ENCODE measurements at places on chromosomes 6 and 20.

DNA sequence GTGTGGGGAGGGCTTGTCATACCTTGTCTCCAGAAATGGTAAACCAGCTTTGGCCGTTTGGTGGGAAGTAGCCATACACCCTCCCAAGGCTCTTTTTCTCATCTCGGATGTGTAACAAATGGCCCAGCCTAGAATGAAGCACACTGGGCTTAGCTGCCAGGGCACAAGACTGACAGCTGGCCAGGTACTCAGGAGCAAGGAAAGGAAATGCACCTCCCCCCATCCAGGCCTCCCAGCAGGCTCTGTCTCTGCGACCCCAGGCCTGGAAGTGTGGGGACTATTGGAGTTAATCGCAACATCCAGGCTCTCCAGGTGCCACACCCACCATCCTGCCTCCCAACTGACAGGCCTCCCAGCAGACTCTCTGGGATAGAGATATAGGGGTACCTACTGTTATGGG, 43.0 kb downstream of the MRS2 start:
- DNase-seq, result no peak

DNA sequence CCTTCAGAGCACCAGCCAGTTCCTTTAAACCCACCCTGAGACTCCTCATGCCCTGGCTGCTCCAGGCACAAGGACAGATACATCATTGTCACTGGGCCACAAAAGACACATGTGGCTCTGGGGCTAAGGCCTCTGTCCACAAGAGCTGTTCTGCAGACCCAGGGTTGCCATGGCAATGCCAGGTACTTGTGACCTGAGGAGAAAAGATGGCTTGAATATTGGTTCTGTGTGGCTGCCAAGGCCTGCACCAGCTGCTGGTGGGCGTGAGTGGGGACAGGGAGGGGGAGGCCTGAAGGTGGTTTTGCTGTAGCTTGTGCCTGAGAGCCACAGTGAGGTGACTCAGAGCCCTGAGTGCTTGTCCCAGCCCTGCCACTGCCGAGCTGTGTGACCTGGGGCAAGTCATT, 31.8 kb downstream of the SAYSD1 start:
- DNase-seq, result no peak

DNA sequence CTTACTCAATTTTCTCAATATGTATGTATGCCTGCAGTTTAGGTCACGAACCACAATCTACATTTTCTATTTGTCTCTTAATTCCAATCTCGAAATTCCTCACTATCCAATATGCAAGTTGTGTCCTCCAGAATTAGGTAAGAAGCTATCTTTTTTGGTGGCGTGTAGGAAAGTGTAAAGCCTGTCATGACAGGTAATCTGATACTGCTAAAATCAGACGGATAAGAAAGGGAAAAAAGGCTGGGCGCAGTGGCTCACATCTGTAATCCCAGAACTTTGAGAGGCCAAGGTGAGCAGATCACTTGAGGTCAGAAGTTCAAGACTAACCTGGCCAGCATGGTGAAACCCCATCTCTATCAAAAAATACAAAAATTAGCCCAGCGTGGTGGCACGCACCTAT, 185.3 kb downstream of the IBTK start:
- no peak for DNase-seq

DNA sequence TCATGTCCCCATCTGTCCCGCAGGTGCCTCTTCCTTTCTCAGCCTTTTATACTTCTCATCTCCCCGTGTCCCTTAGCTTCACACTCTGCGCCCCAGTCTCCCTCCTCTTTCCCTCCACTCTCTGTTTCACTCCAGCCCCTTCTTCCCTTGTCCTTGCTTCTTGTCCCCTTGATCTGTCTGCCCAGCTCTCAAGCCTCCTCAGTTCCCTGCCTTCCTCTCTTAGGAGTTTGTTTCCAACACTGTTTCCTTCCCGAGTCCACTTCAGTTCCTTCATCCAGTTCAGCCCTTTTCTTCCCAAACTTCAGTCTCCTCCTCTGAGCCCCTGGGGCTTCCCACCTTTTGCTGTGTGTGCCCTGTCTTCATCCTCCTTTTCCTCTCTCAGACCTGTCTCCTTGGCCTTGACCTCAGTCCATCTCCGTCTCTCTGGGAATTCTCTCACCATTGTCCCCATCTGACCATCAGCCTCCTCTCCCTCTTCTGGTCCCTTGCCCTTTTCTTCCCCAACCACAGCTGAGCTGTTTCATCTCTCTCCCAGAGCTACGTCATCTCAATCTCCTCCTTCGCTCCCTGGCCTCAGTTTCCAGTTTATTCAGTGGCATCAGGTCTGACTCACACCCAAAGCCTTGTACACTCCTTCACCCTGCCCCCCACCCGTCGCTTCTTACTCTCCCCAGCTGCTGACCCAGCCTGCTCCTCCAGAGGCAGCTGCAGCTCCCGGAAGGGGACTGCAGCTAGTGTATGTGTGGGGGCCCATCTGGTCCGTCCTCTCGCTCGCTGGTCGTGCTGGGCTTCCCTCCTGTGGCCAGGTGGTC, 2.7 kb upstream of the DDR1 start:
- DNase-seq, result no peak

DNA sequence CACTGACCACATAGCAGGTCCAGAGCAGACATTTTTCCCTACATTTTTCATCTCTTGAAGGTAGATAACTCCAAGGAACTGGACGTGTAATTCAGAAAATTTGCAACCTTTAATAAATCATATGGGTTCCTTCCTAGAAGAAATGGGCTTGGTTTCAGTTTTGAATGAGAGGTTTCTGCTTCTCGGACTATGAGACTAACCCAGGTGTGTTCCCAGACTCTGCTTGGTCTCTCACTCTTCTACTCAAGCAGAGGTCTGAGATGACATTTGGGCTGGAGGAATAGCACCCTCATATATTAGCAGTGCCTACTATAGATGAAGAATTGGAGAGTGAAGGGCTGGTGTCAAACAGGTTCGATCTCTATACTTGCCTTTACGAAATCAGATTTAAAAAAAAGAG, 231.2 kb downstream of the DOK5 start:
- no peak for DNase-seq

- DNase-seq, result no peak
These were observed 62.0 kb downstream of the GFOD1 start for GRCh38 chr6:13425270-13425873.

- DNase-seq, result no peak
These were observed 285.6 kb downstream of the ZNF217 start for GRCh38 chr20:53307964-53308597.

GRCh38 chr6:128139519-128139918, 238.7 kb upstream of the THEMIS start:
- DNase-seq, result no peak

DNA sequence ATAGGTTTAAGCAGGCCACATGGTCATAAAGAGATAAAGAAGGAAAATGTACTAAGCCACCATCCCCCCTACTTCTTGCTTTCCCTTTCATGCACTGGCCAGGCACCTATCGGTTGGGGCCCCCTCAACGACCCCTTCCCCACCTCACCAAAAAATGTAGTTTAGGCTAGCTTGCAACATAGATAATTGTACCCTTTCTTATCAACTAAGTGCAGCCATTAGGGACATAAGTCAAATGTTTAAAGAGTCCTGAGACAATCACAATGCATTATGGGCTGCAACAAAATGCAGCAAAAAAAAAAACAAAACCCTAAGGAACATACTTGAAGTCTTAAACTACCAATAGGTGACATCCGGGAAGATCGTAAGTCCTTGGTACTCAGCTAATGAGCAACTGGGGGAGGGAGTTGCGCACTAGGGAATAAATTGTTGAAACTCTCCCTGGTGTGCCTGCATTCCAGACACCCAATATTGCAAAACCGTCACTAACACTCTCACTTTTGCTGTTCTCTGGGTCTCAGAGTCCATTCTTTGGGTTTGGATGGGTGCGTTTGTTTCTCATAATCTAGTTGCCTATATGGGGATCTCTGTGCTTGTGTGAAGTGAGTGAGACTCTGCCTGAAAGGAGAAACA, 12.4 kb upstream of the HLA-G start:
- no peak for DNase-seq

- DNase-seq, result no peak
These were observed 5.5 kb downstream of the KATNA1 start for GRCh38 chr6:149642829-149643580.

GRCh38 chr6:4398791-4399190, 263.4 kb upstream of the ECI2 start:
- no peak for DNase-seq

- no peak for DNase-seq
These were observed 50.6 kb upstream of the FANCE start for GRCh38 chr6:35401514-35401913.
